ENCODE measurements at places on chromosomes 16 and 17.

- DNase-seq, result no peak
Observed at GRCh38 chr16:73711406-73712080, 585.1 kb upstream of the PSMD7 start.

DNA sequence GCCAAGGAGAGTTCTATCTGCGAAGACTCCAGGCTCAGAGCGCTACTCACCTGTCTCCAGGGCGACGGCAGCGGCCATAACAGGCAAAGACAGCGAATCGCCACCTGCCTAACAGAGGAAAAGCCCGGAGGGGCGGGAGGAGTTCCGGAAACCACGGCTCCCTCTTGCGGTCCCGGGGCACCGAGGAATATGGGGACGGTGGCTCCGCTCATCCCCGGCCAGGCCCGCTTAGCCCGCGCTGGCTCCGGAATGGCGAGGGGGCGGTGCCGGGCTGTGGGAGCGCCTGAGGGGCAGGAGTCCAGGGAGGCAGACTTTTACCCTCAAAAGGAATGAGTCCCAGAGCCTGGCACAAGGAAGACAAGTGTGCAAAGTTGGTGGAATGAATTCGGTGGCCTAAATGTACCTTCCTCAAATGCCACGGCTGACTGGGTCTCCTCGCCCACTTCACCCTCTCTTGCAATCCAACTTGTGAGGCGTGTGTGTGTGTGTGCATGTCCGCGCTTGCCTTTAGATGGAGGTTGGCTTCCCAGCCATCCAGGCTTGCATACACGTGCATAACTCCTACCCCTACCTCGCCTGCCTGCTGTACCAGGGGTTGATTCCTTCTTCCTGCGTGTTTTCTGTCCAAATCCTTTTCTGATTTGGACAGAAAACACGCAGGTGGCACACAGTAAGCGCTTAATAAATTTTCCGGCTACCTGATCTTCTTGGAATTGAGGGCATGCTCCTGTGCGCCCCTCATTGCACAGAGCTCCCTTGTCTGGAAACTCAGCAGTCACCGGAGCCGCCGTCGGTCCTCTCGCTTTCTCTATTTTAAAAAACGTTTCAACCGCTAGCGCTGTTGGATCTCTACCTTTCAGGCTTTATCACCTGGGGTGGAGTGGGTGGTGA, 3.5 kb downstream of the C17orf100 start:
- no peak for DNase-seq

DNA sequence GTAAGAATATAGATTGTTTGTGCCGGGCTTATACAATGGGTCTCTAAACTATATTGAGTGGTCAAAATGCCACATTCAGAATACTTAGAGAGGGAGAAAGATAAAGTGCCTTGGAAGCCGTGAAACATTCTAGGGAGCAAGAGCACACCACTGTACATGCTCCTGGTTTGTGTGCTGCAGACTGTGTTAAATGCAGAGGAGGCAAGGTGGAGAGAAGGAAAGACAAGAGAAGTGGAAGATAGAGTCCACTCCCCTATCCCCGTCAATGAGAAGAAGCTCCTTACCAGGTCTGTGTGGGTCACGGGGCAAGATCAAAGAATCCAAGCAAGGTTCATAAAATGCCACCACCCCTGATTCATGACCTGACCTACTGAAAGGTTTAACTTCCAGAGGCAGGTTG, 267.1 kb upstream of the TBX2 start:
- no peak for DNase-seq

DNA sequence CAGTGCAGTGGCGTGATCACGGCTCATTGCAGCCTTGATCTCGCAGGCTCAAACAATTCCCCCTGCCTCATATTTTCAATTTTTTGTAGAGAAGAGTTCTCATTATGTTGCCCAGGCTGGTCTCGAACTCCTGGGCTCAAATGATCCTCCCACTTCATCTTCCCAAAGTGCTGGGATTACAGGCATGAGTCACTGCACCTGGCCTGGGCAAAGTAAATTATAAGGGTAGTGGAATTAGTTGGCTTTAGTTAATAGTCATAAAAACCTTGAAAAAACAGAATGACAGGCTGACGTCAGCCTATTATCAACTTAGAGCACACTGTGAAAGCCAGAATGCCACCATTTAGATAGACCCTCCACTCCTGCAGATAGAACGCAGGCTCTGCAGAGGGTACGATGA, 43.5 kb upstream of the B4GALNT2 start:
- no peak for DNase-seq

Data from GM23248 (cell line).